ENCODE measurements at places on chromosomes 16 and 17.
A peak's percentile ranks its signal among the peaks of the same experiment; 100 is the strongest.

- no peak for DNase-seq
Measured at GRCh38 chr17:3658784-3659449, 9.5 kb downstream of the TAX1BP3 start.

DNA sequence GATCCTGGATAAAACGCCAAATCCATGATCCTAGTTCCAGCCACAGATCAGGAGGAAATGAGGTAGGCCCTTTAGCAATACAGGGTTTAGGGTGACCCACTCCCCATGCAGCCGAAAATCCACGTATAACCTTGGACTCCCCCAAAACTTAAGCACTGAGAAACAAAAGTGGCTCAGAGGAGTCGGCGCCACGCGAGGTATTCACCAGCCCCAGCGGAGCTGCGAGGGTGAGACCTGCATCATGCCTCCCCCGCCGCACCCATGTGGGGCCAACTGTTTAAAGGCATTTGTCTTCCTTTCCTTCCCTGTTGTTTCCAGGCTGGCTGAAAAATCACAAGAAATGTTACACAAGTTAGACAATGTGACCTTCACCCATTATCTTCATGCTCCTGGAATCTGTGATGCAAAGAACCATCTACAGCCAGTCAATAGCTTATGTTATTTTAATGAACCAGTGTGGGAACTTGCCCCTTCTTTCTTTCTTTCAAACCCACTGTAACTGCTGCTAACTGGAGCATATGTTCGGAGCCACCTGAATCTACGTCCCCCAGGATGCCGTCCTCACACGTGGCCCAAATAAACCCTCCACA, 98.2 kb upstream of the METRNL start:
- no peak for DNase-seq

- no peak for DNase-seq
Measured at GRCh38 chr17:81612172-81612970, 24.5 kb downstream of the NPLOC4 start.

DNA sequence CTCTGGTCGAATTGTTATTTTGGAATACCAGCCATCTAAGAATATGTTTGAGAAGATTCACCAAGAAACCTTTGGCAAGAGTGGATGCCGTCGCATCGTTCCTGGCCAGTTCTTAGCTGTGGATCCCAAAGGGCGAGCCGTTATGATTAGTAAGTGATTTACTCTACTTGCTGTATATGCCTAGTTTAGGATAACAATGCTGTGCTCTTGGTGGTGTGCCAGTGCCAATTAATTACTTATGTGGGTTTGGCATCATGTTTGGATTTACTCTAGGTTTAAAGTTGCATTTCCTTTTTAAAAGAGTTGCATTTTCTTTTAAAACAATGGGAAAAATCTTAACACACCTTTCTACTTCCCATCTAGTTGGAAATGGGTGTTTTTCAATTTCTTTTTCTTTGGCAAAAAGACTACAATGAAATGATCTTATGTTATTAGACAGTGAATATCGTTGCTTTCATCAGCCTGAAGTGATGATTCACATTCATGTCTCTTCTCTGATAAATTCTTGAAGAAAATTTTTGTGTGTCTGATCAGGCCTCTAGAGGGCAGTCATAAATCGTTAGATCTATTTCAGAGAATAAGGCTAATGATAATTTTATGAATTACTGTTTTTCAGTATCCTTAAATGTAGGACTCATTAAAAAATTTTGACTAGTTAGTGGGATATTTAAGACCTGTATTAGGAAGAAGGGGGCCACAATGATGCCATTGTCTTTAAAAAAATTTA, 5.6 kb downstream of the SF3B3 start:
- no peak for DNase-seq

- DNase-seq = no peak
Measured at GRCh38 chr16:49078104-49078503, 203.5 kb downstream of the CBLN1 start.

- DNase-seq = no peak
Measured at GRCh38 chr17:58968426-58969061, 138.1 kb downstream of the TRIM37 start.

DNA sequence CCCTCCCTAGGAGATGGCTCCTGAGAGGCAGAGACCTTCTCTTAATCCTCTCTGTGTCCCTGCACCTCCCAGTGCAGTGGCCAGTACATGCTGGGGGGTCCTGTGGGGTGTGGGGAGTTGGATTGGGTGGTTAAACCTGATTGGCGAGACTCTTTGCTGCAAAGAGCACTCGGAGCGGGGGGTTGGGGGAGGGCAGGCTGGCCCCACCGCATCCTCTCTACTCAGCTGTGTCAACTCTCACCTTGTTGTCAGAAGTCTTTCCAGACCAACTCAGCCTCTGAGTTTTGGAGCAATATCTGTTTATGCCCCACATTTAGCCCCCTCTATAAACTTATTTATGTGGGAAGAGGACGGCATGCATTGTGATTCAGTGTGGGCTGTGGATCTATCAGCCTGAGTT, 40.0 kb downstream of the SMARCE1 start:
- no peak for DNase-seq

- no peak for DNase-seq
Measured at GRCh38 chr16:55324285-55325079, 479 bp downstream of the IRX6 start.

DNA sequence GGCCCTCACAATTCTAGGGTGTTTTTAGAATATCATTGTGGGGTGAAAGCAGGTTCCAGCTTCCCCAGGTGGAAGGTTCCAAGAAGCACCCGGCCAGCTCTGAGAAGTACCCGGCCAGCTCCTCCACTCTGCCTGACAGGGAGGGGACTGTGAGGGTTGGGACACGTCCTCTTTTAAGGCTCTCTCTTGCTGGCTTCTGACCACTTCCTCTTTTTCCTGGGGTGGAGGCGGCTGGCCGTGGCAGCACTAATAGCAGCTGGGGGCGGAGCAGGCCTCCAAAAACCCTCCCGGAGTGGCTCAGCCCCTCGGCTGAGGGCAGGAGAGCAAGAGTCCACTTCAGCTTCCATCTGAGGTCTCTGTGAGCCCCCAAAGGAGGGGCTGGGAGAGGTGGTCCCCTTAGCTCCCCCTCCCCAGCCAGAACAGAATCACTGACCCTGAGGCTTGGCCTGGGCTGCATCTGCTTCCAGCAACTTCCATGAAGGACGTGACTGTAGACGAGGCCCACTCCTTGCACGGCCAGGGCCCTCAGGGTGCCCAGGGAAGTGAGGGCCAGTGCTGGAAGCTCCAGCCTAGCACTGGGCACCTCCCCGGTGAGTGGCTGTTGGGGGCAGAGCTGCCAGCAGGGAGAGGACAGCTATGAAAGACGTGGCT, 26.7 kb upstream of the PLCG2 start:
- peak; percentile 95 for DNase-seq

DNA sequence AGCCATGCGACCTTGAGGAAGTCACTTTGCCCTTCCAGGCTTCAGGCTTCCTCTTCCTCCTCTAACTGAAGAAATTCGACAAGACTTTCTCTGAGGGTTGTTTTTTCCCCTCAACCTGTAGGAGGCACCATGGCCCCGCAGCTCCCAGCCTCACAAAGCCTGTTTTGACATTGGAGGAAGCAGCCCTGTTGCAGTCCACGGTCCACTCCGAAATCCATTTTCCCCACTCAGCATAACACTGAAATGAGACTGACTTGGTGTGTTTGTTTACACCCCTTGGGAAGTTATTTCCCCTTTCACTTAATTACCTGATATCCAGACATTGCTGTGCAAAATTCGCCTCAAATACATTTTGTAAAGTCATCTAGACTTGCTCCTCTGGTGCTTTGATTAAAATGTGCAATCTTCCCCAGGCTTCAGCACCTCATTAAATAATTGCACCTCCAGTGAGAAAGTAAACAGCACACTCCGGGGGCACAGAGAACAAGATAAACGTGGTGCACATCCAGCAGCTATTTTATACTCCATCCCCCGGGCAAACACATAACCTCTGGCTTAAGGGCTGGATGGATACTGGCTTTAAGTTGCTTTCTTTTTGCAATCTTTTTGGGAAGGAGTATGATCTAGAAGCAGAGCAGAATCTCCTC, 41.4 kb upstream of the PIRT start:
- no peak for DNase-seq

- no peak for DNase-seq
Measured at GRCh38 chr16:89562939-89563338, 2.5 kb downstream of the RPL13 start.

GRCh38 chr17:7843257-7843535, 9.2 kb downstream of the KDM6B start:
- DNase-seq = no peak

DNA sequence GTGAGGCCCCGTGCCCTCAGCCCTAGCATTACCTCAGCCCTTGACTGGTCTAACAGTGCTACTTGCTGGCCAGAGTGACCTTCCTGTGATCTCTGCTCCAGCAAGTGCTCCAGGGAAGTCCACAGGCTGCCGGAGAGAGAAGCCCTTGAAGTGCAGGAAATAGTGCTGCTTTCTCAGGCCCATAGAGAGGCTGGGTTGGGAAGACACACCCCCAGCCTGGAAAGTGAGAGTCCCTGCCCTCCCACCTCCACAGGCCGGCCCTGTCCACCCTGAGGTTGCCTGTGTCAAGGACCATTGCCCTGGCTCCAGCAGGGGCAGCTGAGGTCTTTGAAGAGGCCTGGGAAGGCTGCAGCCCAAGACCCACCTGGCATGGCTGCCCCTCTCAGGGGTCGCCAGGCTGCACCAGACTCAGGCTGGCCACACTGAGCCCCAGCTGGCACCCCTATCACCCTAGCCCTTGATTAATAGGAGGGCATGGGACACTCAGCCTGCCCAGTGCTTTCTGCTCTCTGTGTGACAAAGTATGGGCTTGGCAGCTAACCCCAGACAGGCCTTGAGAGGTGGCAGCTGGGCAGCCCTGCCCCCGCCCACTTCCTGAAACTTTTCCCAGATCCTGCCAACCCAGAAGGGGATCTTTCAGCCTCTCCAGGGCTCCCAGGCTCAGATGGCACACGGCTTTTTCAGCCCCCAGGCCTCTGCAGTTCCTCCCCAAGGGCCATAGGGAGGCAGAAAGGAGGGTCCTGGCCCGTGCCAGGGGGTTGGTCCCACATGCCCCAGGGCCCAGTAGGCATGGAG, 21.7 kb downstream of the ATP6V0D1 start:
- no peak for DNase-seq

- DNase-seq = no peak
Measured at GRCh38 chr17:78953356-78954350, 26.1 kb downstream of the LGALS3BP start.

GRCh38 chr16:707062-707538, 1.5 kb upstream of the FBXL16 start:
- DNase-seq = no peak

DNA sequence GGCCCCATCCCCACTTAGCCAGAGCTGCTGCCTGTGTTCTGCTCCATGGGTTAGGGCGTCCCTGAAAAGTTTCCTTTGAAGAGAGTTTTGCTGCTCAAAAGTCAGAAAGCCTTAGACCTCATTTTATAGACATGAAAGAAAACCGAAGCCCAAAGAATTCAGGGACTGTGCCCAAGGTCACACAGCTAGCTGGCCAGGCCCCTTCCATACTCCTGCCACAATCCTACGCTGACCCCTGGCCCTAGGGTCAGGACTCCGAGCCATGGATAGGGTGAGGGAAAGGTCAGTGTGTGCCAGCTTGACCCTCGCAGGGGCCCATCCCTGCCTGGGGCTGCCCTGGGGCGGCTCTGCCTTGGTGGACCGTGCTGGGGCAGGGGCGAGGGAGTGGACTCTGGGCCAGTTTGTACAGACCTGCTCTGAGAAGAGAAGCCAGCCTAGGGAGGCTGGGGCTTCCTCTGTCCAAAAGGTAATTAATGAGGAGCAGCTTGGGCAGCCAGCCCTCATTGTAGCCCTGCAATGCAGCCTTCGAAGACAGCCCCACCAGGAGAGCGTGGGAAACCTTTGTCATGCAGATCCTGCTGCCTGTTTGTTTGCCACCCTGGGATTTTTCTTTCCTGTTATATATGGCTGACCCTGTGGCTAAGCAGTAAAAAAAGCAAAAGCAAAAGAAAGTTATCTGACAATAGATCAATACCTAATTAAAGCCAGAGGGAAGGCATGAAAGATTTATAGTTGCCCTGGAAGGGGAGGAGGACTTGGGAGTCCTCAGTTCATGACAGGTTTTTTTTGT, 37.4 kb downstream of the RHBDL3 start:
- no peak for DNase-seq

DNA sequence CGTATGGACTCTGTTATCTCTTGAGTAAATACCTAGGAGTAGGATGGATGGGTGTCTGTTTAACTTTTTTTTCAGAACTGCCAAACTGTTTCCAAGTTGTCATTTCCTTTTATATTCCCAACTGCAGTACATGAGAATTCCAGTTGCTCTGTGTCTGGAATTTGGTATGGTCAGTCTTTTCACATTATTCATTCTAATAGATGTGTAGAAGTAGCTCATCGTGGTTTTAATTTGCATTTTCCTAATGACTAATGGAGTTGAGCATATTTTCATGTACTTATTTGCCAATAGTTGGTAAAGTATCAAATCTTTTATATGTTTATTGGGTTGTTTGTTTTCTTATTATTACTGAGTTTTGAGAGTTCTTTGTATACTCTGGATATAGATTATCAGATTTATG, 27.0 kb downstream of the MRTFB start:
- DNase-seq = no peak
